Left colon (tissue), 2 donors: ENCODE measurements at places on chromosomes 1 and 21.
A peak's percentile ranks its signal among the peaks of the same experiment; 100 is the strongest.

GRCh38 chr1:29849991-29850757 is 613.9 kb downstream of the PTPRU start:
- DNase-seq = no peak

DNA sequence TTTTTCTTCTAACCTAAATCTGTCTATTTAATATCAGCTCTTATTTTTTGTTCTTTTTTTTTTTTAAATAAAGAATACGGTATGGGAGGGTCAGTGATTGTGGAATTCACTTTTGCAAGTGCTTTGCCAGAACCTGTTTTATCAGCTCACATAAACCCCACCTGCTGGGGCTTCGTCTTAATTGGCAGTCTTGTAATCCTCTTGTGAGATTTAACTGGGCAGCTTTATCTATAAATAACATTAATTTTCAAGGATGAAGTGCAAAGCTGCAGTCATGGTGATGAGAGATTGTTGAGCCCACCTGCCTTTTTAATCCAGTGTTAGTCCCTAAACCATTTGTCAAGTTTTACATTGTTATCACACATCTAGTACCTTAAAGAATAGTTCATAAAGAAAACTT is 18.2 kb upstream of the PDC start:
- DNase-seq = no peak

DNA sequence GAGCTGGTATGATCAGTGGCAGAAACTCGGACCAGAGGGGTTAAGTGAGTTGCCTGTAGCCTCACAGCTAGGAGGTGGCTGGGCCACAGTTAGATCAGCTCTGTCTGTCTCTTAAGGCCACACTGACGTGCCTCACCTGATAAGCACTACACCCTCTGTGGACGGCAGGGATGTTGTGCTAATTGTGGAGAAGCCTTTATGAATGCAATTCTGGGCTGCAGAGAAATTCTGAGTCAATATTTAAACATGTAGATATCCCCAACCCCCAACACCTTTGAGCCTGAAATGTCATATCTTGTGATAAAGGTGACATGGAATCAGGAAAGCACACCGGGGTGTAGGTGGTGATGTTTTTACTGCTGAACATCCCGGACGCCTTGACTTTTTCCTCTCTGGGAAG is 88.3 kb downstream of the KCNJ6 start:
- DNase-seq = peak; percentile 47

GRCh38 chr1:53020588-53020987 is 41.4 kb upstream of the PODN start:
- no peak for DNase-seq

DNA sequence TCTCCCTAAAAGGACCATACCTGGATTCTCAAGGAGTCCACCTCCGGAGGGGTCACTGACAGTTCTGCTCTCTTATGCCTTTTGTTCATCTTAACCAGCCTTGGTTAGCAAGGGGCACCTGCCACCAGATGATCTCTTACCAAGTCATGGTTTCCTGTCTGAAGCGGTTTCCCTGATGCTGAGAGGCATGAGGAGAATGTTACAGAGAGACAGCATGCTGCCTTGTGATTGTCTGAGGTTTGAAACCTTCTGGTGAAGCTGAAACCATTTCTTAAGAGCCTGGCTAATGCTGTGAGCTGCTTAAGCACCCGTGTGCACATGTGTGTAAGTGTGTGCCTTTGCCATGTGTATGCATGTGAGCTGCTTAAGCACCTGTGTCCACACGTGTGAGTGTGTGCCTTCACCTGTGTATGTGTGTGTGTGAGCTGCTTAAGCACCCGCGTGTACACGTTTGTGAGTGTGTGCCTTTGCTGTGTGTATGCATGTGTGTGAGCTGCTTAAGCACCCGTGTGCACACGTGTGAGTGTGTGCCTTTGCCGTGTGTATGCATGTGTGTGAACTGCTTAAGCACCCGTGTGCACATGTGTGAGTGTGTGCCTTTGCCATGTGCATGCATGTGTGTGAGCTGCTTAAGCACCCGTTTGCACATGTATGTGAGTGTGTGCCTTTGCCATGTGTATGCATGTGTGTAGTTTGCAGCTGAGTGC is 136.4 kb upstream of the COL6A1 start:
- DNase-seq = no peak

- no peak for DNase-seq
Measured at GRCh38 chr1:69671363-69672010, 103.8 kb downstream of the LRRC7 start.
